CD4-positive, alpha-beta T cell treated with Interleukin-4 for 1 hour (primary cell): ENCODE measurements at places on chromosomes 16 and 17.

DNA sequence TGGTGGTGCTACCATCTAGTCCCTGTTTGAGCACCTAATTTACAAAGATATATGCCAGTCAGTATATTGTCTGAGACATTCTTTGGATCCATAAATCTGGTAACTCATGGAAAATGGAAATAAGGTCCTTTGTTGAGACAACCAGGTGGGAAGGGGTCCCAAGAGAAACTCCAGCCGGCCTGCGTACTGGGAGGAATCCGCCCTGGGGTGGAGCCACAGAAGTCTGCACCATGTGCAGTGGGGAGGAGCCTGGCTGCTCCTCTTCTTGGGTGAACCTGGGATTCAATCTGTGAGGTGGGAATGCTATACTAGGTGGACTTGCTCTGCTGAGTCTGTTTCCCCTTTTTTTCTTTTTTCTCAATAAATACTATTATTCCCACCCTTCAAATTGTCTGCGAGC is 339.2 kb upstream of the TNRC6C start:
- no peak for DNase-seq

GRCh38 chr17:77266213-77266612 is 125.4 kb downstream of the SEC14L1 start:
- no peak for DNase-seq

DNA sequence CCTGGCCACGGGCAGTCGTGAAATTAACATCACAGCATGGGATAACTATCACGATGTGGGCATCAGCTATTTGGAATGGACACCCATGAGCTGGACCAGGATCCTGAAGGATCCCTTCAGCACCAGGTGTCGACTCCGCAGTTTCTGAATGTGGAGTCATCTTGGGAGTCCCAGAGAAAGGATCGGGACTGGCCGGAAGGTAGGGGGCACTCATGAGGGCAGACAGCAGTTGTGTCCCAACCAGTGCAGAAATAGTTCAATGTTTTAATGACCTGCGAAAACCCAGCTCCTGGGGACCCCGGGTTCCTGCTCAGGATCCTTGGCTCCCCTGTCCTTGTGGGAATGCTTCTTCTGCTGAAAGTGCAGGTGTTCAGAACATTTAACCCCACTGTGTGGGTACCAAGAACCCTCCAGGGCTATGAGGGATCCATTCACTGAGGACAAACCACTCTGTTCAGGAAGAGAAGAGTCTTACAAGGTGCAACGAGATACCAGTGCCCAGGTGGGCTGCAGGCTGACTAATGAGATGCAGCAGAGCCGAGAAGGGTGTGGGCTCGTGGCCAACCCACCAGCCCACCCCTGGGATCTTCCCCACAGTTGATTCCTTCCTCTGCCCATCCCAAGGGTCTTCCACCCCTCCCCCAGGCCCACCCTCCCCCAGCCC is 154.8 kb downstream of the SALL1 start:
- DNase-seq, result no peak

- no peak for DNase-seq
Observed at GRCh38 chr16:89161763-89162713, 9.5 kb upstream of the CDH15 start.

DNA sequence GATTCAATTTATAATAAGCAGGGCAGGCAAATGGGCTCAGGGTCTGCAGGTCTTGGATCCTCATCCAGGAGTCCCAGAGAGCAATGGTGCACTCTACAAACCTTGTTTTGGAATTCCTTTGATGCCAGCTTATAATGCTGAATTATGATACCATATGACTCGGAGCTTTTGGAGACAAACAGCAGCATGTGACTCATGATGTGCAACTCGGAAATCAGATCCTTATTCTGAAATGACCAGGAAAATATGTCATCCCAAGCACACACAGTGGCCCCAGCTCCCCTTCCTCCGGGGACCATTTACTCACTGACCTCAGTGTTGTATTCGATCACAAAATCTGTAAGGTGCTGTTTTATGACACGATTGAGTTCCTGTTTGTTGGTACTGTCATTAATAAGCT is 20.2 kb upstream of the UMOD start:
- no peak for DNase-seq

DNA sequence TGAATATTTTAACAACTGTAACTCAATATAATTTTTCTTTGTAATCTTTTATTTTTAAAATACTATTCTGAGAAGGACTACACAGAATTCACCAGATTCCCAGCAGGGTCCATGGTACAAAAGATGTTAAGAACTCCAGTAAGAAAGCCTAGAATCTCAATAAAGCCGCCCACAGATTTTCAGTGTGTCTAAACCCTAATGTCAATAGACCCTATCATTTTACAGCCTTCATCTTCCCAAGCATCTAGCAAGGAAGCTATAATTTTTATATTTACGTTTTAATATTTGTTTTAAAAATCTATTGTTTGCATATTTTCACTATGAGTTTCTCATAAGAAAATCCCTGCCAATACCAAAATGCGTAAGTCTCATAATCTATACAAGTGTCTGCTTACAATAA is 148.5 kb downstream of the CEP112 start:
- no peak for DNase-seq

DNA sequence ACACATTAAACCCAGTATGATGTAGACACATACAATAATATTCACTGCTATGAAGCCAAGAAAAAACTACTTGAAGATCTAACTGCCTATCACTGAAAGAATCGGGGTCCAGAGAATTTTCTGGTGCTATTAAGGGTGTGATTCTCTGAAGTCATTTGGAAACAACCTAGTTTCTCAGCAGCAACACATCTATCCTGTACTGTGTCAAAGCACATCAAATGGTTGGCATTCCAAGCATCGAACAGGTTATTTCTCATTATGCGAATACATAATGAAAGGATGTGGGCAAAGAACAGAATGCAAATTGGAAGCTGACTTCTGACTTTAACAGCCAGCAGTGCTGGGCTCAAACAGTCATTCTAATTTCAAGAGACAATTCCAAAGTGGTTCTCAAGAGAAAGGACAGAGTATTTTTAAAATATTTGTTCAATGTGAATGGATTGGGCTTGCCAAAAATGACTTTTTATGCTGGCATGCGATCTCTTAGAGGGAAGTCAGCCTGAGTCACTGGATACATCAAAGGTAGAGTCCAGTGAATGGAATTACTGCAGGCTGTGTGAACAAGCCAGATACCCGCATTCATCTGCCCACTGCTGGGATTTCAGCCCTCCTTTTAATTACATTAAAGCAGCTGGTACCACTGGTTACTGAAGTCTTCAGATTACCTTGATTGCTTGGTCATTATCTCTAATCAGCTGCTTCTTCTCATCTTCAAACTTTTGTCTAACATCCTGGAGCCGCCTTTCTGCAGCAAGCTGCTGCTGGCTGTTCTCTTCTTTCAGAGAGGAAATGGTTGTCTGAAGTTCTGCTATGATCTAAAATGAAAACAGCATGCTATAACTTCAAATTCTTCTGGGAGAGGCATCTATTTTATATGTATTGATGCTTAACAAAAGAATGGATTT is 181.2 kb upstream of the AXIN2 start:
- no peak for DNase-seq

DNA sequence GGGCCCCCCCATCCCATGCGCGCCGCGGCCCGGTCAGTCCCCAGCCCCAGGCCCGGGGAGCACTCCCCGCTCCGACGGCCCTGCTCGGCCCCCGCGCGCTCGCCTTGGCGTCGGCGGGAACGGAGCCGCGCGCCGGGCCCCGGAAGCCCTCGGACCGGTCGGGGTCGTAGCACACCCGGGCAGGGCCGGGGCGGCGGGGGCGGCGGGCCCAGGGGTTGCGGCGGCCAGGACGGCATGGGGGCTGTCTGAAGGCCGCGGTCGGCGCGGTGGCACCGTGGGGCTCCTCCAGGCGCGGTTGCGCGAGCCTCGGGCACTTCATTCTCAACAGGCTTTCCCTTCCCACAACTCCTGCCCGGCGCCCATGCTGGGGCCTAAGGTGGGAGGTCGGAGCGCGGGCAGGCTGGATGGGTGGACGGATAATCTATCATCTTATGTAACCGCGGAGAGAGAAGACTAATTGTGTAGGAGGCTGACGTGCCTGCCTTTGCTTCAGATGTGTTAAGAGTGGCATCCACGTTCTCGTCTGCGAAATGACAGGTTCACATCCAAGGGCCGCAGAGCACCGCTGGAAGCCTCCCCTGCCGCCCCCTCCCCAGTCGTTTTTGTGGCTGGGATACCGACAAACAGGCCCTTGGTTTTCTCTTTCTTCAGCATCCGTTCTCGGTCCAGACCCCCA is 708 bp downstream of the BAIAP2 start:
- DNase-seq, result no peak

DNA sequence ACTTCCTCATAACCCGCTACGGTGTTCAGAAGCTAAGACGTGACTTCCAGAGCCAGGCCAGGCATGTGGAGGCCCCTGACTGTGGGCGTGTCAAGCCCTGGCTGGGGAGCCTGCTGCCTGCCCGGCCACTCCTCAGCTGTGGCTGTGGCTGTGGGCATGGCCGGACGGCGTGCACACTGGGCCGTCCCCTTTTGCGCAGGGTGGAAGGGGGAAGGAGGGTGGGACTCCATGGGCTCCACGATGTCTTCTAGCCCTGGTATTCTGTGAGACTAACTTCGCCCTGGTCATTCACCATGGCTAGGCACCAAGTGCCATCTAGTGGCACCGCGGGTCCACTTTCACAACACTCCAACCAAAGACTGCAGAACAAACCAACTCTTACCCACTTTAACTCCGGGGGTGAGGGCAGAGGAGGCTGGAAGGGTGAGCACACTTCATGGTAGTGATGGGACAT is 67.9 kb downstream of the N4BP1 start:
- peak; percentile 61 for DNase-seq

GRCh38 chr17:77475016-77475976 is 334.5 kb downstream of the SEC14L1 start:
- DNase-seq, result peak; percentile 68

DNA sequence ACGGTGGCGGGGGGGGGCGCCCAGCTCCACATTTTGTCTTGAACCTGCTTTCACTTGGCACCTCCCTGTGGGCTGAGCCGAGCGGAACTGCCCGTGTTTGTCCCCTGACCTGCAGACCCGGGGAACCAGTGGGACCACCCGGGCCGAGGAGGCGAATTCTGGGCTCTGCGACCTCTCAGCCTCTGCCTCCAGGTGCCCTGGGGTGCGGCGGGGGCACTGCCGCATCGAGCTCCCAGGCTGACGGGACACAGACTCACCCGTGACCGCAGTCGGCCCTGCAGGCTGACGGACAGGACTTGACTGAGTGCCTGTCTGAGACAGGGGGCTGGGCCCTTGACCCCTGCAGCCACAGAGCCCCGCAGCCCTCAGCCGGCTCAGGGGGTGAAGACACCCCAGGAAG is 11.1 kb upstream of the C1QTNF8 start:
- no peak for DNase-seq

DNA sequence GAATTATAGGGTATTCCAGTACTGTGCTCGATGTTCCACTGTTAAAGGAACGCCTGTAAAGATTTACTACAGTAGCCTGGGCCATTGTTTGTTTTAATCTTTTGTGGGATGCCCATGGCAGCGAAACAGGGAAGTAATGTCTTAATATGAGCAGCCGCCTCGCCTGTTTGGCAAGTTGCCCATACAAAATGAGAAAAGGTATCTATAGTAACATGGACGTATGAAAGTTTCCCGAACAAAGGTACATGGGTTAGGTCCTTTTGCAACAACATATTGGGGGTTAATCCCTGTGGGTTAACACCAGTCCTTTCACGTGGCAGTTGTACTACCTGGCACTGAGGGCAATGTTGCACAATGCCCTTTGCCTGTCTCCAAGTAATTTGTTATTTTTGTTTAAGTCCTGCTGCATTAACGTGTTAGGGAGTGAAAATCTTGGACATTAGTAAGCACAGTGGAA is 21.1 kb upstream of the TMC5 start:
- no peak for DNase-seq
